RCC 7860 (cell line): ENCODE measurements at places on chromosomes 5 and 9.

GRCh38 chr5:149682532-149683075 lies 47.5 kb upstream of the PPARGC1B start:
- no peak for DNase-seq

- no peak for DNase-seq
Observed at GRCh38 chr5:16502866-16503265, 37.3 kb upstream of the ZNF622 start.

DNA sequence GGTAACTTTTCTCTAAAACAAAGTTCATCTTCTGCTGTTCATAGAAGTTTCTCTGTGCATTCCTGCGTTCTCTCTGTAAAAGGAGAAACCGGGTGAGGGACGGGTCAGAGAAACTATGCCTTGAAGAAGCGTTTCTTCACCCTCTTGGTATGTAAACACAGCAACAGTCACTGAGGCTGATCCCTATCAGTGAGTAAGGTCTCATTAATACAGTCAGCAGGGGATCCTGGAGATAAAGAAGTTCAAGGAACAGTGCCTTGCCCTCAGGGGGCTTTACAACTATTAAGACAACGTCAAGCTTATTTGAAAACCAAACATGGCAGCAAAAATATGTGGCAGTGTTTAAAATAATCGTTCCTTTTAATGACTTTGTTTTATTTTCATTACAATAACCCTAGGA lies 202.9 kb upstream of the IL12B start:
- DNase-seq, result no peak

DNA sequence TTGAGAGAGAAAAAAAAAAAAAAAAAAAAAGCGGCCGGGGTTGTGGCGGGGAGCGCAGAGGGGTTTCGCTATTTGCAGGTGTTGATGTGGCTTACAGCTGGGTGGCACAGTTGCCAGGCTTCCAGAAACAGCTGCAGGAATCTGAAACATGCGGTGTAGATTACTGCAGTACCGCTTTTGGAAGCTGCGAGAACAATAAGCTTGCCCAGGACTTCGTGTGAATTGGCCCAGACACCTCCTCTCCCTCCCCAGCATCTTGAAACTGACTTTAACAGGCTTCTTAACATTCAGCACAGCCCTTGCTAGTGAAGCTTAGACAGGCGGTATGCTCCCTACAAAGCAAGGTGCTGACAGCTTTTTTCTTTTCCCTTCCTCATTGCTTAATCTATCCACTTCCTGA lies 104.0 kb downstream of the ATP10B start:
- DNase-seq, result no peak

- DNase-seq, result peak; percentile 100
Observed at GRCh38 chr5:9046756-9047481, 499.0 kb downstream of the SEMA5A start.

GRCh38 chr9:88237479-88237961 lies 99.2 kb upstream of the SPATA31C2 start:
- no peak for DNase-seq

DNA sequence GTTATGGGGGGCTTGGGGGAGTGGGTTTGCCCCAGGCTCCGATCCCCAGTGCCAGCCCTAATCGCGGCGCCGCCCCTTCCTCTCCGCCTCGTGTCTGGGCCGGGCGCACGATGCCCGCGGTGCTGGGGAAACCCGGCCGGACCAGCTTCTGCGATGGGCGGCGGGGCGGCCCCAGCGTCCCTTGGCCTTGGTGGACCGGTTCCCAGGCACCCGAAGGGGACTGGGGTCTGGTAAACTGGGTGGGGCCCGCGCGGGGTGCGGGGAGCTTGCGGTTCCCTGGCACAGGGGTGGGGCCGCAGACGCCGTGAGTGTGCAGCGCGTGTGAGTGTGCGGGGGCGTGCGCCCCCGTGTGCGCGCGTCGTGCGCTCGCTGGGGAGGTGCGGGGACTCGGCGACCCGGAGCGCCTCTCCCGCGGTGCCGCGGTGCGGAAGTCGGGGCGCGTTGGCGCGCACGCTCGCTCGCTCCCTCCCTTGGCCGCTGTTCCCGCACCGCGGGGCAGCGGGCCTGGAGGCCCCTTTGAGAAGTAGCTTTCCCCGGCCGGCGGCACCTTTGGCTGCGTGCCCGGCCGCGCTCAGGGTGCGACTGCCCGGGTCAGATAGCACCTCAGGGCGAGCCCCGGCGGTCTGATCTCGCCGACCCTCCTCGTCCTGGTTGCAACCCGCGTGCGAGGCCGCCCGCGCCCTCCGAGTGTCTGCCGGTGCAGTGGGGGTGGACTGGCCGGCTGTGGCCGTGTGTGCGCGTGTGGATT lies 568 bp downstream of the MACIR start:
- DNase-seq, result peak; percentile 10

DNA sequence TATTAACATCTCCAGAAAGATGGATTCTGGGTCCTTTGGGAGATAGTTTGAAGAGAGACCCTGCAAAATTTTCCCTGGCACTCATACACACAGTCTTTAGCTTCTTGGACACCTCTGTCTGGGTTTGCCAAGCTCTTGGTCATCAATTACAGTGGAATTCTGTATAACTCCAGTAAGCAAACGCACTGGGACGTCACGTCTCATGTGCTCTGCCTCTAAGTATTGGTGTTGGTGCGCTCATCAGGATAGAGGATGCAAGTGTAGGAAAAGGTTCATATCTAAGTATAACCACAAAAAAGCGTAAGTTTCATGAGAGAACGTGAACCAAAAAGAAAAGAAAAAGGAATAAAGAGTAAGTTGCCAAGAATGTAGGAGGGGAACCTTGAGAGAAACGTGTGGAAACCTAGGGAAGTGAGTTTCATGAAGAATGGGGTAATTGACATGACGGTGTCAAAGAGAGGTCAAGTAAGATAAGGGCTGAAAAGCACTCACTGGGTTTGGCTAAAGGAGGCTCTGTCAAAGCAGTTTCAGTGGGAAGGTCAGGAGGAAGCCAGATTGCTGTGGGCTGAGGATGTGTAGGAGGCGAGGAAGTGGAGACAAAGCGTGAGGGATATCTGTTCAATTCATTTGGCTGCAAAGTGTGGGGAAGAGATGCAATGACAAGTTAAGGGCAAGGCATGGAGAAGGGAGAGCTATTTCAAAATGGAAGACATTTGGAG lies 92.7 kb downstream of the RAD23B start:
- no peak for DNase-seq

- no peak for DNase-seq
Observed at GRCh38 chr5:93658044-93658443, 75.0 kb downstream of the NR2F1 start.

- DNase-seq, result no peak
Observed at GRCh38 chr5:134945041-134945440, 22.7 kb upstream of the CATSPER3 start.

DNA sequence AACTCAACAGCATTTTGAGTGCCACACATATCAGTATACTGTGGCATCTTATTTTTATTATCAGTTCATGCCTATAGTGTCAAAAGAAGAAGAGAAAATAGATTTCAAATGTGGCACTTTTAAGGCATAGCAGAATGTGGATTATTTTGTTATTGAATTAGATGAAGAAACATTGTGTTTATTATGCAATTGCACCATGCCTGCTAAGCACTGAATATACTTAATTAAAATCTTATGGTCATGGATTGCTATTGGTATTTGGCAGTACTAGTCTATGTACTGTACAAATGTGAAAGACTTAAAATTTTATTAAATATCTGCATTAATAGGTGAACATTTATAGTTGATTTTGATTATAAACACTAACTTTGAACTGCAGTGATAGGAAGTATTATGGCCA lies 128.8 kb downstream of the FER start:
- no peak for DNase-seq

DNA sequence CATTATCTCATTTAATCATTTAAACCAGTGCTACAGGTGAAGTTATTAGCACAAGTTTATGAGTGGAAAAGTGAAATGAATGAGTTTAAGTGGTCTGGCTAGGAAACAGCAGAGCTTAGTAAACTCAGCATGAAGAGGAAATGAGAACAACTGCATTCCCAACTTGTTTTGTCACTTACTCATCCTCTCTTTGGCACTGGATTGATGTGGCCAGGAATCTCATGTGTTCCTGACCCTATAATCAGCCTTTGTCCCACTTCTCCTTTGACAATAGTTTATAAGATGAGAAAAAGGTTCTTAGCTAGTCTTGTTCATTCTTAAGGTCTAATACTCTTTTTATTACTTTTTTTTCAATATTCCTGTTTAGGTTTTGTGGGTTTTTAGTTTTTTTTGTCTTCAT lies 559.2 kb upstream of the TLE4 start:
- peak; percentile 45 for DNase-seq

GRCh38 chr5:155954701-155955445 lies 372.1 kb upstream of the SGCD start:
- peak; percentile 55 for DNase-seq

DNA sequence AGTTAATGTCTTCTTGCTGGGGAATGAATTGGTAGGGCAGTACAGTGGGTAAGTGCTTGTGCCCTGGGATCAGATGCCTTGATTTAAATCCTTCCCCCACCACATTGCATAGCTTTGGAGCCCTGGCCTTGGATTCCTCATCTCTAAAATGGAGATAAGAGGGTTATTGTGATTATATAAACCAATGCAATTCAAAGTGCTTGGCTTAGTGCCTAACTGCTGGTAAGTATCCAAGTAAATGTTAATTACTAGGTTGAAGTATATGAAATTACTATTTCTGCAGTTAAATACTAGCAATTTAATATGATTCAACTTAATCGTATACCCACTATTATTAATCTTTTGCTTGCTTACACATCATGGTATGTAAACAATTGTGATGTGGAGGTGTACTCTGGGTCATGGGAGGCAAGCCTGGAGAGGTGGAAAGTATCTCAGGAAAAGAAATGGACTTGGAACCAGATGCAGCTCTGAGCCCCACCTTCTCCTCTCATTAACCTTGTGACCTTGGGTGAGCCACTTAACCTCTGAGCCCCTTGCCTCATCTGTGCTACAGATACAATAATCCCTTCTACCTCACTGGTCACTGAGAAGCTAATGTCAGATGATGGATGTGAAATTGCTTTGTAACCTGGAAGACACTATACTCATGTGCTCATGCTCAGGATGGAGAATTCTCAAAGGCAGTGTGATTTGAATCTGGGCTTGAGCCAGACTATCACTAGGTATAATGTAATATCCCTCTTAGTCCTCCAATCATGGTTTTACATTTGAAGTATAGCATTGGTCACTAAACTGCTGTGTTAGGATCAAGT lies 23.8 kb downstream of the NEUROG1 start:
- no peak for DNase-seq

- no peak for DNase-seq
Observed at GRCh38 chr9:29555502-29555901, 1982.2 kb upstream of the C9orf72 start.

GRCh38 chr5:179345183-179345432 lies 153 bp downstream of the ADAMTS2 start:
- no peak for DNase-seq

DNA sequence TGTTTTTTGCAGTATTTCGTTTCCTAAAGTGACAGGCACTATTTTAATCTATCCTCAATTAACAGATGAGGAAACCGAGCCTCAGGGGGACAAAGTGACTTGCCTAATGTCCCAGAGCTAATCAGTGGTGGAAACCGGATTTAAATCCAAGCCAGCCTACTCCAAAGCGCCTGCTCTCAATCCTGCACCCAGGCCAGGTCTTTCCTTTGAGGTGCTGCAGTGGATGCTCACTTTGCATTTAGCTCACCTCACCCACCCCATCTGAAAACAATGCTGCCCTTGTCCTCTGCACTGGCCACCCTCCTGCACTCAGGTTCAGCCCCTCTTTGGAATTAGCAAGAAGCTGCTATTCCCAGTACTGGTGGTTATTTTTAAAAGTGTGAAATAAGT lies 16.0 kb downstream of the ANGPTL2 start:
- no peak for DNase-seq

GRCh38 chr9:127336506-127337352 lies 60.2 kb upstream of the SLC2A8 start:
- peak; percentile 92 for DNase-seq

- DNase-seq, result no peak
Observed at GRCh38 chr5:58071566-58071965, 388.3 kb downstream of the PLK2 start.

DNA sequence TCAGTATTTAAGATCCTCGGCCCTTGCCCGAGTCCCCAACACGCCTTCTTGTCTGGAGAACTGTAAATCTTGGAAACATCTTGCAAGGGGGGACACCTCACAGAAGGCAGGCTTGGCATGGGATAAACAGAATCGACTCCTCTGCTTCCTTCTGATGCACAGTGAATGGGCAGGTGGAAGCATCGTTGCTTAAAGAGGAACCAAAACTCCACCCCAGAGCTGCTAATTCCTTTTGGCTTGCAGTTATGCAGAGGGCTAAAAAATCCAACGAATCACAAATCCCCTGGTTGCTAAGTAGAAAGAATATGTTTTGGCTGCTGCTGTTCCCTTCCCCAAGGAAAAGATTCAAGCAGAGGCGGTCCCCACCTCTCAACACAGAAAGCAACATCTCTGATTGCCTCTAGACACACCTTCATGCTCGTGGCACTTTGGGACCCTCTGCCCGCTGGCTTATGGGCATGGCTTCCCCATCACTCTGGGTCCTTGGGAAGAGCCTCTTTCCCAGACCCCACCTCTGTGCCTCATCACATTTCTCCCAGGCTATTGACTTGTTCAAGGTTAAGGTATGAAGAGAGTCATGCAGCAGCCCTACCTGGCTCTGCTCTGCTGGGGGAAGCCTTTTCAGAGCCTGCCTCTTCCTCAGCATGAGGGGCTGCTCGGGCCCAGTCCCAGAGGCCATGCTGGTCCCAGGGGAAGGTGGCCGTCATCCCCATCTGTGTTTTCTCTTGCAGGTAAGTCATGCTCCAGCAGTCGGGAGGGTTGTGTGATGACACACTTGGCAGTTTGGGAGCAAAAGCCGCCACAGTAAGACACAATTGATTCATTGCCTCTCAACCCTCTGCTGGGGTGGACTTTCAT lies 137.1 kb downstream of the KCNIP1 start:
- DNase-seq, result no peak

DNA sequence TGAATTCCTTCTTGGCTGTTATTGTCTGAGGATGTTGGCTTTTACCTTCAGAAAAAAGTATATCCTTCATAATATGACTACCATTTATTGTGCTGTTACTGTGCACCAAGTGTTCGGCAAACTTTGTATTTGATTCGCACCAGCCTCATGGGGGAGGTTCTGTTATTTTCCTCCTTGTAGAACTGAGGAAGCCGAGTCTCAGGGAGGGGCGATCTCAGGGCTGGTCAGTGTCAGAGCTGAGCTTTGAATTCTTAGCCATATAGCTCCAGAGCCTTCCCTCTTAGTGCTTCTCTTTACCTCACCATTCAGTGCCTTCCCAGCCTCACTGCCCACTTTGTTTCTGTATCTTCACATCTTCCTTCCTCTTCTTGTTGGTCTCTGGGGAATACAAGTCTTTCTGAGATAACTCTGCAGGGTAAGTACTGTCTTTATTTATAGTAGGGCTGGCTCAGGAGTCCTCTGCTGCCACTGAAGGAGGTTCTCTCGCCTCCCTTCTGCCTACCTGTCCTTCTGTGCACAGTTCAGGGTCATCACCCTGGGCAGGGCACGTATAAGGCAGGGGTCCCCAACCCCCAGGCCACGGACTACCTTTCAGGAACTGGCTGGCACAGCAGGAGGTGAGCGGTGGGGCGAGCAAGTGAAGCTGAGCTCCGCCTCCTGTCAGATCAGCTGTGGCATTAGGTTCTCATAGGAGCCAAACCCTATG lies 48.4 kb downstream of the GALNT10 start:
- no peak for DNase-seq
